RPMI7951 (cell line): ENCODE measurements at places on chromosomes 11 and 22. TPM values are rescaled to one million over a fixed set of nuclear protein-coding genes. Genes with fewer than 3 reads are reported as not detected.

- no peak for DNase-seq
Measured at GRCh38 chr22:38108561-38109319, 1.7 kb downstream of the BAIAP2L2 start.

DMC1 gene
- 0.12 and 0.20 TPM in 2 replicates for total RNA-seq

- DNase-seq, result peak; percentile 35
Measured at GRCh38 chr11:11843211-11843621, 1.4 kb downstream of the USP47 start.

GRCh38 chr22:50260801-50261614, 475 bp downstream of the MAPK12 start:
- peak; percentile 46 for DNase-seq

LARGE2 gene
- 0.12 TPM in 1 of 2 replicates, not detected in the other for total RNA-seq

DNA sequence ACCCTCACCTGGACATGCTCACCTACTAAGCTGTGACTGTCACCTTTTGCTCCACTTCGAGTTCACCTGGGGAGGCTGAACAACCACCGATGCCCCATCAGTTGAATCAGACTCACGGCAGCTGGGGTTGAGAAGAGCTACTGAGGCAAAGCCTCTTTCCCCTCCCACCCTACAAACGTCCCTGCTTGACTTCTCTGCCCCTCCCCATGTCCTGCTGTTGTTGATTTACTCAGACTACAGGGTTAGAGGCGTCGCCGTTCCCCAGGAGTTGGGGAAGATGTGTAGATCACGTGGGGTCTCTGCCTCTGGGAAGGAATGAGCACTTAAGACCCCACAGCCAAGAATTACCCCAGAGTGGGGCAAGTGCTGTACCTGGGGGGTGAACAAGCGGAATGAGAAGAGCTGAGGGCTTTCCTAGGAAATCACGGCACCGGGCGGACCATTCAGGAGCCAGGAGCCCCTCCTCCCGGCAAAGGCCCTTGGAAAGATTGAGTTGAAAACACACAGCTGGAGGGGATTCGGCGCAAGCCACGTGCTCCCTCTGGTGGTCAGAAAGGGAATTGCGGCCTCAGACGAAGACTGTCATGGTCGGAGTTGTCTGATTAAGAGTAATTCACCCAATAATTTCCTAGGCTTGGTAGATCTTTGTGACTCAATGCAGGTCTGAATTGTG, 7.0 kb downstream of the FXYD2 start:
- peak; percentile 65 for DNase-seq
